ENCODE measurements at places on chromosomes 1 and 21.

DNA sequence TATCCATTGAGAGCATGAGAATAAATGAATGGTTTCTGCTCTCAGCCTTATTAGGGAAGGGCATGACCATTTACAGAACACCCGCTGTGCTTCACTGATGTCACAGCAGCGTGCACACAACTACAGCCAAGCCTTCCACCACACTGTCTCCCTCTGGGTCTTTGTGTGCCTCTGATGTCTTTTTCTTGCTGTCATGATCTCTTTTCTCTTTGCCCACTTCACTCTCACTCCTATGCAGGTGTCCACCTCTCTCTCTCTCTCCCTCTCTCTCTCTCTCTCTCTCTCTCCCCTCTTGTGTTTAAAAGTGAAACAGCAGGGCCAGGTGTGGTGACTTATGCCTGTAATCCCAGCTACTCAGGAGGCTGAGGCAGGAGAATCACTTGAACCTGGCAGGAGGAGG, 232.5 kb upstream of the JUN start:
- DNase-seq = no peak

DNA sequence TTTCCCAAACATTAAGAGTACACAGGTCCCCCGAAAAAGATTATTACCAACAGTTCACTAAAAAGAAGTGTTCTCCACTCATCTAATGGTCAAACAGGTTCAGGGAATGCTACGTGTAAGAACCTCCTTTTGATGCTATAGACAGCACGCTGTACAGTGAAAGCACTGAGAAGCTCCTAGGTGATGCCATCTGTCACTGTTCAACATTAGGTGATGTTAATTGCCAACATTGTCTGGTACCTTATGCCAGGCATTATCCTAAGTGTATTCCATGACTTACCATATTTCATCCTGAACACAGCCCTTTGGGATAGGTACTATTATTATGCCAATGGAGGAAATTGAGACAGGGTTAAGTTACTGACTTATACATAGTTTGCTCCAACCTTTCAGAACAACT, 82.1 kb downstream of the DAB1 start:
- no peak for DNase-seq

- DNase-seq = no peak
Measured at GRCh38 chr1:224189561-224189960, 6.5 kb downstream of the DEGS1 start.

GRCh38 chr21:40425981-40426380, 421.0 kb downstream of the DSCAM start:
- no peak for DNase-seq

- DNase-seq = no peak
Measured at GRCh38 chr1:159632922-159633321, 45.3 kb downstream of the APCS start.
